ENCODE measurements at places on chromosomes 4 and X.
A peak's percentile ranks its signal among the peaks of the same experiment; 100 is the strongest.

GRCh38 chrX:130393451-130394074 lies 8.1 kb upstream of the GPR119 start:
- no peak for DNase-seq

GRCh38 chr4:181674315-181674875 lies 568.8 kb upstream of the TENM3 start:
- DNase-seq: no peak

GRCh38 chrX:97797076-97797475 lies 913.4 kb downstream of the RPA4 start:
- no peak for DNase-seq

DNA sequence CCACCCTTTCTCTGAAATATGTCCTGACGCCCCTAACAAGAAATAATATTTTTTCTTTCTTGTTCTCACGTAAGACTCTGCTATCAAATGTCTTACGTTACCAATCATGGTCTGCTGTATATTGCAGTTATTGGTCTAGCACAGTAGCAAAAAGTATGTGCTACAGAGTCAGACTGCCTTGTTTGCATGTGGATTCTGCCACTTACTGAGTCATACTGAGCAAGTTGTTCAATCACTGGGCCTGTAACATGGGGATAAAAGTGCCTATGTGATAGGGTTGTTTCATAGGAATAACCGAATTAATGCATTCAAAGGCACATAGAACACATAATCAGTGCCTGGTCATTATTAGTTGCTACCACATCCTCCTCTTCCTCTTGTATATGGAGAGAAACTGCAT lies 14.1 kb downstream of the RPGR start:
- no peak for DNase-seq

DNA sequence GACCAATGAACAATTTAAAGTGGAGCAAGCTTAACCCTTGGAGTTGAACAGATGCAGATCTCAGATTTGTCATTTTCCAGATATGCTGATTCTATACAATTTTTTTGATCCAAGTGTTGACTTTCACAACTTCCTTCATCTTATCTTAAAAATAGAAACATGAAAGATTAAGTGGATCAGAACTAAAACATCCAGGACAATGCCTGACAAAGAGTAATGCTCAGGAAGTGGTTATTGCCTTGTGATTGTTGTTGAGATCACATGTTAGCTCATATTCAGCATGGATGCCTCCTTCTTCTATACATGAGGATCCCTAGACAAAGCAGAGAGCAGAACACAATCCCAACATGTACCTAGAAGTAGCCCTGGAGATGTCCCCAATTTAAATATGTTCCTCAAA lies 160.9 kb downstream of the PPARGC1A start:
- DNase-seq: no peak

- no peak for DNase-seq
These were observed at the start of gene IGFBP7 for GRCh38 chr4:57109847-57110639. TSS of gene IGFBP7 (minus strand) at chr4:57110385. CDS start at chr4:57110351, 34 bp downstream.

DNA sequence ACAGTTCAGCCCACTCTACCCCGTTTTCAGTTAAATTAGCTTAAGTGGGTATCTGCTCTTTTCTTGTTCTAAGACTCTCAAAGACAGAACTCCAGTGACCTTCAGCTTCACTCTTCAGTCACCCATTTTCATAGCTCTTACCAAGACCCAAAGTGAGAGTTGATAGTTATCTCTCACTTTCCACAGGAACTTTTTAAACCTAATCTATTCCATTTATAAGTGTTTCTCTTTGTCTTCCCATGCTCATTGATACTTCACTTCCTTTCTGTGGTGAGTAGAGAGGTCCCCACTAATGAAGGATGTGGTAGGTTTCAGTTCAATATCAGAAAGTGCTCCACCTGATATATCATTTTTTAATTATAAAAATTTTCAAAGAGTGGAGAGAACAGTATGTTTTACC lies 33.4 kb downstream of the COX18 start:
- DNase-seq: no peak

- DNase-seq: peak; percentile 11
These were observed 22.7 kb downstream of the MAP9 start for GRCh38 chr4:155353923-155354540.

DNA sequence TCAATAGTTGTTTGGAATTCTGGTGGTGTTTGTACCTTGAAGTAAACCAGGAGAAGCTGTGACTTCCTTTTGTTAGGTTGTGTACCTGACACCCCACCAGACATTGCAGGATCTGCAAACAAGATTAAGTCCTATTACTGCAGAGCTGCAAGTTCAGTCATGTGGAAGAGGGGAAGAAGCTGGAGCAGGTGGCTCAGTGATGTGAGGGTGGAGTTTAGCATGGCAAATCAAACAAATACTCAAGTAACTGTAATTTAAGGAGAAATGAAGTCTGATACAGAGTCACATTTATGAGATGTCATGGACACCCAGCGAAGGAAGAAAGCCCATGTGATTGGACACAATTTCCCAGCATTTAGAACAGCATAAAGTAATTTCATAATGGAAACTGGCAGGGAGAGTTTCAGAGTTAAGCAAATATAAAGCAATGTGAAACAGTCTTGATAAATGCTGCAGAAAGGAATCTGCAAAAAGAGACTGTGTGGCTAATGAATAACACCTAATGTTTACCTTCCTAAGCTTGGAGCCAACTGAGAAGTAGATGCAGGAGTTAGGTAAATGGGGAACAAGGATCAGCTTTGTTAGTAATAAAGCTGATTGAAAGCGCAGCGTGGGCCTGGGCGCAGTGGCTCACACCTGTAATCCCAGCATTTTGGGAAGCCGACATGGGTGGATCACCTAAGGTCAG lies 249.1 kb downstream of the GBA3 start:
- DNase-seq: no peak

DNA sequence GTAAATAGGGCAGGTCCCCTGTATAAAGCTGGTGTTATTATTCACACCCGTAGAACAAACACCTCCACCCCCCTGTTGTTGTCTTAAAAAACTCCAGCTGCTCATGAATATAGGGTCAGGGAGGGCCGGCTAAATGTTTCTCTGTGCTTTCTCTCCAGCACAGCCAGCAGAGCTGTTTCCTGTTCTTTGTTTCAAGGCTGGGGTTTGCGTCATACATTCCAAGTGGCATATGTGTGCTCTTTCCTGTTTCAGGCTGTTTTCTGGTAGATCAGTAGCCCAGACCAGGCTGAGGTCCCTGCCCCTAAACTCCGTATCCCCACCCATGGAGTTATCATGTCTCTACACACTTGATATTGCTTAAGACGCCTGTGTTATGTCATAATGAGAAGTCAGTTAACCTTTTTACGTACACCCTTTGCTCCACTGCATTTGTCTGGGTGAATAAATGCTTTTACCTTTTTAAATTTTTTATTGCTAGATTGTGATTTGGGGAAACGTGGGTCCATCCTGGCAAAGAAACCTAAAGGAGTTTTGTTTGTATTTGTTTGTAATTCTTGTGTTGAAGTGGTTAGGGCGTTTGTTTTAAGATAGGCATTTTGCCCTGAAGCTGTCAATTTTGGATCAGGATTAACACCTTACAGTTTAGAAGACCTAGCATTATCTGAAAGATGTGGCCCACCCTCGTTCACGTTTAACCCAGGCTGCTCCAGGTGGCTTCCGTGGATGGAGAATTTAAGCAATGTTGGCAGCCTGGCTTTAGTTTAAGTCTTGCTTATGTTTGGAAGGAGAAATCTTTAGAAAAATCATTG lies 3.3 kb downstream of the KLF3 start:
- peak; percentile 34 for DNase-seq

GRCh38 chrX:39728852-39729598 lies 368.7 kb downstream of the BCOR start:
- no peak for DNase-seq

DNA sequence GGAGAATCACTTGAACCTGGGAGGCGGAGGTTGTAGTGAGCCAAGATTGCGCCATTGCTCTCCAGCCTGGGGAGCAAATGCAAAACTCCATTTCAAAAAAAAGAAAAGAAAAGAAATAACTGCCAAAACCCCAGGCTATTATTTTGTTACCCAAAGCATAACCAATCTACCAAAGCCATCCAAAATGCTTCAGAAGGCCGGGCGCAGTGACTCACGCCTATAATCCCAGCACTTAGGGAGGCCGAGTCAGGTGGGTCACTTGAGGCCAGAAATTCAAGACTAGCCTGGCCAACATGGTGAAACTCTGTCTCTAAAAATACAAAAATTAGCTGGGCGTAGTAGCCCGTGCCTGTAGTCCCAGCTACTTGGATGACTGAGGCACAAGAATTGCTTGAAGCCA lies 49.8 kb downstream of the SMIM31 start:
- DNase-seq: no peak

DNA sequence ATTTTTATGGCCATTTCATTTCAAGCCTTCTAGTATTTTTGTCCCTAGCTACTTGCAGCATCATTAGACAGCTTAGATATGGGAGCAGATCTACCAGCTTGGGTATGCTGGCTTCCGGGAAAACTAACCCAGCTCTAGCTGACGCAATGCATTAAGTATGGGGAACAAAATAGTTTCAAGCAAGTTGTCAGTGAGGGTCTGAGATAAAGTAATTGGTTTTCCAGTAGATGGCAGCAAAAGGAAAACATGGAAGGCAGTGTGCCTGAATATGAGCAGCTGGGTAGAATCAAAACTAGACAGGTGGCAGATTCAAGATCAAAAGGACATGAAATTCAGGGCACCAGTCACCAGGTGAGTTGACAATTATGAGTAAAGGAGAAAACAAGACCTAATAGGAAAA lies 340.9 kb upstream of the CTSO start:
- no peak for DNase-seq

GRCh38 chr4:108140328-108140727 lies 28.4 kb downstream of the LEF1 start:
- no peak for DNase-seq

DNA sequence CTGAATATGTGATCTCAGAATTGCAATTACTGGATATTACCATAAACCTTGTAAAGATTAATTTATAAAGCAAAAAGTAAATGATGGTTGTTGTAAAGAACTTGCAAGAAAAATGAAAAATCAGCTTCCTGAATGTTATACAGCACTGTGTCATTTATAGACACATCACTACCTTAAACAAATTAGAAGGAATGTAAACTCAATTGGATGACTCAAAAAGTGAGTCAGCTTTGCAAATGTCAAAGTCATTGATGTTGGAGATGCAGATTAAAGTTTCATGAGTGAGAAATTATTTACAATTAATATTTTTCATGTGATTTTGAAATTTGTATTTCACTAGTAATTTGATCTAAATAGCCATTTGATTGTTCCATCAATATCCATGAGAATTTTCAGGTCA lies 193.2 kb downstream of the RAPGEF2 start:
- no peak for DNase-seq

GRCh38 chr4:37421614-37422013 lies 177.1 kb downstream of the NWD2 start:
- DNase-seq: no peak

DNA sequence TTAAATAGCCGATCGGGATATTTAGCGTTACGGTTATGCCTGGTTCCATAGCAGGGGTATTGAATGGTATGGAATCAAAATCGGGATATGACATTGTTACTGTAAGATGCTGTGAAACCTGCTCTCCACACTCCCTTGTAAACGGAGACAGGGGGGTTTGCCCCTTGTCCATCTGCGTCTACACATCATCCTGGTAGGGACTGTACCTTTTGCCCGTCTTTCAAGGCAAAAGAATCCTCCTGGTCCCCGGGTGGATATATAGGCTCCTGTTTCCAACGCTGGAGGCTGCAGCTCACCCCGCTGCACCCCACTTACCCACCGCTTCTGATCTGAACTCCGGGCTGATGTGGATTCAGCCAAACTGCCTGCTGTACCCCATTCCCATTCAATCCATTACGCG lies 189.1 kb downstream of the SHOX start:
- no peak for DNase-seq

GRCh38 chr4:5882947-5883346 lies 9.9 kb downstream of the CRMP1 start:
- no peak for DNase-seq

GRCh38 chrX:70009970-70010369 lies 39.8 kb downstream of the AWAT2 start:
- no peak for DNase-seq

GRCh38 chrX:40581336-40581920 lies 658 bp downstream of the ATP6AP2 start:
- DNase-seq: no peak

- no peak for DNase-seq
These were observed 19.2 kb downstream of the YY2 start for GRCh38 chrX:21875013-21875412.

GRCh38 chr4:20359692-20360091 lies 108.0 kb downstream of the SLIT2 start:
- no peak for DNase-seq

DNA sequence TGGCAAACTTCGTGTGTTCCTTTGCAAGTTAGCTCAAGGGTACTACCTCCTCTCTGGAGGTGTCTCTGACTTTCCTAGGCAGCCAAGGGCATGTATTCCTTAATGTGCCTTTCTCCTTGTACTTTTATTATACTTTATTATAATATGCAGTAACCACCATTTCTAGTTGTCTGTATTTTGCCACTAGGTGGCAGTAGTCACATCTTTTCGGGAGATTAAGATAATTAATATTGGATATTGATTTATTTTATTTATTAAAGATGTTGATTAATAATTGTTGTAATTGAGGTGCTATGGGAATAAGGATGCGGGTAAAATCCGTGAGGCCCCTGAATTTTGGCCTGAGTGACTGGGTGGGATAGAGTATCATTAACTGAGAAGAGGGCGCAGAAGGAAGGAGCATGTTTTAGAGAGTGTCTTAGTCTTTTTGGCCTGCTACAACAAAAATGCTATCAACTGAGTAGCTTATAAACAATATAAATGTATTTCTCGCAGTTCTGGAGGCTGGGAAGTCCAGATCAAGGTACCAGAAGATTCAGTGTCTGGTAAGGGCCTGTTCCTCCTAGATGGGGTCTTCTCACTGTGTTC lies 153.3 kb downstream of the TMEM164 start:
- DNase-seq: no peak

DNA sequence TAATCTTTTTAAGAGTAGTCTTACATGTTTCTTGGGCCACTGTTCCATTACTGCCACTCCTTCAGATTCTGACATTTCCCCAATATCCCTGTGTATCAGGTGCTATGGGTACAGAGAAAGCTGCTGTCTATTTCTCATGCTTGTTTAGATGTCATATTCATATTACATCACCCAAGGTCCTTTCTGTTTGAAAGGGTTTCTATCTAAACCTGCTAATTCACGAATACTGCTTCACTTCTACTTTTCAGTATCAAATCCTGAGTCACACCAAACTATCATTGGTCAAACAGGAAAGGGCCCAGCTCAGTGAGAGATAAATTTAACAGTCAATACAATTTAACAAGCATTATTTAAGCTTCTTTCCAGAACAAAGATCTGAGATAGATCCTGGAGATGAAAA lies 241.4 kb downstream of the UGT8 start:
- no peak for DNase-seq

- no peak for DNase-seq
These were observed 111.2 kb downstream of the ARAP2 start for GRCh38 chr4:36133086-36133485.
